ENCODE measurements at places on chromosomes 2 and 18.

DNA sequence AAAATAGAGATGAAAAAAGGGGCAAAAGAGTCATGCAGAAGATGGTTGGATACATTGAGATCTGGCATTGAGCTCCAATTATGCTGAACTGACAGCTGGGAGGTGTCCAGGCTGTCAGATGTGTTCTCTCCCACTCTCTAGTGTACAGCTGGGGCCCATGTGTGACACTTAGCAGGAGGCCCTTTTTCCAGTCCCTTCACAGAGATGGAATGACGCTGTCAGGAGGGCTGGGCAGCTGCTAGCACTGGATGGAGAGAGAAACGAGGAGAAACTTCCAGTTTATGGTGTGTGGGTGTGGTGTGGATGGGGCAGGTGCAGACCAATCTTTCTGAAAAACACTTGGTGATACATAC, 437.7 kb upstream of the HS6ST1 start:
- DNase-seq, result no peak

DNA sequence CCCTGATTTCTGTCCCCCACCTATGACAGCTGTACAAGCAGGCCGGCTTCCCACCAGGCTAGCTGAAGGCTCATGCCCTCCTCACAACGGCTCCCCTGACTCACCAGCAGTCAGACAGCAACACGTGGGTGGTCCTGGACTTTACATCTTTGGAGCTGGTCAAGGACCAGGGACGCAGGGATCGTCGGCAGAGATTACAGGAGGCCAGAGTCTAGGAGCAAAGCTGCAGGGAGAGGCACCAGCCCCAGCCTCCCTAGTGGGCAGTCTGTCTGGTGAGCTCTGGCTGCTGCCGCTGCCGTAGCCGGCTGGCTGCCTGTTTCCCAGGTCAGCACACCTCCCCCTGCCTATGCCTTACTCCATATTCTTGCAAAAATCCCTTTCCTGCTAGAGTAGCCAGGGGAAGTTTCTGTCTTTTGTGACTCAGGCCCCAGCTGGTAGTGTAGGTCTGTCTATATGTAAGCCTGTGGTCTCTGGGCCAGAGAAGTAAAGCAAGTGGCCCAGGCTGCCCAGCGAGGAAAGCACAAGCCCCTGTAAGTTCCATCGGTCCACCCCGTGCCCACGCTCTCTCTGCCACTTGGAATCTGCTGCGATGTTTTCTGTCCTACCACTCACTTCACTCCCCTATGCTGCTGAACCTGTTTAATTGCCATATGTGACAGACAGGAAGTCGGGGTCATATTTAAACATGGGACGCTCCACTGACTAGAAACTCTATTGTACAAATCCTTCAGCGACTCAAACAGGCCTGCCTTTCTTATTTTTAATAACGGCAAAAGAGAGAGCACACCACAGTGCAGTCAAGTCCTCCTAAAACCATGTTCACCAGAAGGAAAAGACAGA, 2.4 kb upstream of the ARHGEF4 start:
- no peak for DNase-seq

DNA sequence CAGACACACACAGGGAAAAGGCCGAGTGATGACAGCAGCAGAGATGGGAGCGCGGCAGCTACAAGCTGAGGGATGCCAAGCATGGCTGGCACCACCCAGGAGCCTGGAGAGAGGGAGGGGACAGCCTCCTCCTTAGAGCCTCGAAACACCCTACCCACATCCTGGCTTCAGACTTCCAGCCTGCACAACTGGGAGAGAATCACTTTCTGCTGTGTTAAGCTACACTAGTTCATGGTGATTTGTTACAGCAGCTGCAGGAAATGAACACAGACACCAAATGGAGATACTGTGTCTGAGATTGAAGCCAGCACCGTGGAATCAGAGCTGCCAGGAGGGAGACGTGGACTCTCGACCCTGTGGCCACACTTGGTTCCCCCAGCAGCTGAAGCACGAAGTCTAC, 27.5 kb upstream of the FOSL2 start:
- no peak for DNase-seq

DNA sequence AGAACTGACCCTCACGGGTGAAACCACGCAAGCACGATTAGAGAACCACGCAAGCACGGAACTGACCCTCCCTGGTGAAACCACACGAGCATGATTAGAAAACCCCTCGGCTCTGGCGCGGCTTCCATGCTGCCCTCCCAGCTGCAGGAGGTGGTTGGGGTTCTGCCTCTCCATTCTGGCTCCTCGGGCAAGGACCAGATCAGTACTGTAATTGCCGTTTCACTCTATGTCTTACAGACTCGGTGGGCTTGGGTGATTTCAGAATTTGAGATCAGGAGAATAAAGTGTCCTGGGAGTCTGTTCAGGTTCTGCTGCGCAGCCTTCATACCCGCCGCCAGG, 58.3 kb upstream of the KCNG2 start:
- DNase-seq, result no peak

DNA sequence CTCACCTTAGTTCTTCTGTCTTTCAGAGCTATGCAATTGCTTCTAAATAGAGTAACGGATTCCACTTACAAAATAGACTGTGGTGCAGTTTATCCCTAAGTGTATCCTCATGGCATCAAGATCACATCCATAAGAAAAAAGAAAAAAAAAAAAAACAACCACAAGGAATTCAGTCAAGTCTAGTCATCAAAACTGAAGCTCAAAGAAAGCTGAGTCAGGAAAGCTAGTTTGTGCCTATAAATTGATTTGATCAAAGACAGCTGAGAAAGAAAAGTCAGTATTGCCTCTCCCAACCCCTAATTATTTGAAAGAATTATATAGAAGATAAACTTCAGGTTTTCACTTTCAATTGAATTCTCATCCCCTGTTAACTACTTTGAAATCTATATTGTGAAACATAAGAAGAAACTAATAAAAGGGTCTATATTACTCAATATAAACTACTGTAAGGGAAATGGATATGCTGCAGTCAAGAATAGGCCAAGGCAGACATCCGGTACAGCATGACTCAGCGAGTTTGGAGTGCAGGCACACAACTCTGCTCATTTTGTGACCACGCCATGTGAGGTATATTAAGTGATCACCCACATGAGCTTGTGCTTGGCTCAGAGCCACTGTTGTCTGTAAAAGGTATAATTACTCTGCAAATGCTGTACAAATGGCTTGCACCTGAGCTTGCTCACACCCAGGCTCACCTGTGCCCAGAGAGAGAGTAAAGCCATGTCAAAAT, 568.1 kb upstream of the CRIM1 start:
- DNase-seq, result no peak

- no peak for DNase-seq
These were observed 1.4 kb downstream of the ELP2 start for GRCh38 chr18:36130883-36131653.

- DNase-seq, result no peak
These were observed 34.0 kb downstream of the CCDC195 start for GRCh38 chr2:224682134-224682533.

DNA sequence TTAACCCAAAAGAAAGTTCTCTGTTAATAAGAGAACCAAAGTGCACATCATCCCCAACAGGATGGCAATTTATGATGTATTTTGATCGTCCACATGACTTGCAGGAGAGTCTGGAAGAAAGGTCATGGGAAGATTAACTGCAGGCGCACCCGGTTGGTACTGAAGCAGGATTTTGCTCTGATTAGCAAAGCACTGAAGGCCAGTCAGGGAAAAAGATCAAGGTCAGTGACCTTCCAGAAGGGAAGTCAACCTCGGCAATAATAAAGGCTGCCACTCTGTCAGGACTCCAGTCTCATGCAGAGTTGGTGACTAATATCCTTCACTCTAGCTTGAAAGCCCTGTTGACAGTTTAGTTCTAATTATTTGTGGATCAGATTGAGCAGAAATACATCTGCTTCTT, 432.7 kb upstream of the RAB12 start:
- DNase-seq, result no peak

DNA sequence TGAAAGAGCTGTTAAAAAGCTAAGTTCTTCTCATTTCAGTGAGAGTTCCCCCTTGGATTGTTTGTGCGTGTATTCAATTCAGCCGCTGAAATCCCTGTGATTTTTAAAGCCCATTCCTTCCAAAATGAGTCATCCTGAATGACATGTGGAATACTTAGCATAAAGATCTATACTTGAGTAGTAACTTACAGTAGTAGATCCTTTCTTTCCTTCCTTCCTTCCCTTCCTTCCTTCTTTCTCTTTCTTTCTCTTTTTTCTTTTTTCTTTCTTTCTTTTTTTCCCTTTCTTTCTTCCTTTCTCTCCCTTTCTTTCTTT, 18.2 kb upstream of the SOX11 start:
- no peak for DNase-seq

DNA sequence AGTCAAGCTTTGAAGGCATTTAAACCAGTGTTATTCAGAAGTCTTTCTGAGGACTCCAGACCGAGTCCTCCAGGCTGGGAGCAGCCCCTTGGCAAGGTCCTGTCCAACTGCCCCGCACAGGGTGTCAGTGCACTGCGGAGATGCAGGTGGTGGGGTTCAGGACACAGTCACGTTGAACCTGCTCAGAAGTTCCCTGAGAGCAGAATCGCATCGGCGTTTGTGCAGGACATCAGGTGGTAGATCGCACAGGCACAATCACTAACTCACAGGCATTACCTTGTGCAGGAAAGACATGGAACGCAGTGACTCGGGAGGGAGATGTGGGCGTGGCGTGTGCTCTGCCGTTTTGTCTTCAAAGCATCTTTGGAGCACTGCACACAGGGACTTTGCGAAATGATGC, 10.4 kb downstream of the COPS9 start:
- DNase-seq, result no peak

GRCh38 chr18:60047556-60047955, 147.8 kb downstream of the PMAIP1 start:
- DNase-seq, result no peak

GRCh38 chr2:67982956-67983355, 79.8 kb downstream of the C1D start:
- DNase-seq, result no peak

DNA sequence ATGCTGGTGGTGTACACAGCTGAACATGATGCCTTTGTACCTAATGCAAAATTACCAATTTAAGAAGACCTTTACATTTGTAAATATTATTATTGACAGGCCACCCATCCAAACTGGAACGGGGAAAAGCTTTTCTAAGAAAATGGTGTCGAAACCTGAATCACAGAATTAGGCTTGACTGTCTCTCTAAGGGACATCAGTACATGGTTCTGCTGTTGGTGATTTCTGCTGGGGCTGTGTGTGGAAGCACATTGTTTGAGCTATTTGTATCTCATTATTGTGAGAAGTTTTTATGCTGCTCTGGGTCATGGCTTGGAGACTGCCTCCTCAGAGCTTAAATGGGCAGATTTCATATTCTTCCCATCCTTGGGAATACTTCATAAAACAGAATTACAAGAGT, 420.9 kb upstream of the POU3F3 start:
- DNase-seq, result no peak

DNA sequence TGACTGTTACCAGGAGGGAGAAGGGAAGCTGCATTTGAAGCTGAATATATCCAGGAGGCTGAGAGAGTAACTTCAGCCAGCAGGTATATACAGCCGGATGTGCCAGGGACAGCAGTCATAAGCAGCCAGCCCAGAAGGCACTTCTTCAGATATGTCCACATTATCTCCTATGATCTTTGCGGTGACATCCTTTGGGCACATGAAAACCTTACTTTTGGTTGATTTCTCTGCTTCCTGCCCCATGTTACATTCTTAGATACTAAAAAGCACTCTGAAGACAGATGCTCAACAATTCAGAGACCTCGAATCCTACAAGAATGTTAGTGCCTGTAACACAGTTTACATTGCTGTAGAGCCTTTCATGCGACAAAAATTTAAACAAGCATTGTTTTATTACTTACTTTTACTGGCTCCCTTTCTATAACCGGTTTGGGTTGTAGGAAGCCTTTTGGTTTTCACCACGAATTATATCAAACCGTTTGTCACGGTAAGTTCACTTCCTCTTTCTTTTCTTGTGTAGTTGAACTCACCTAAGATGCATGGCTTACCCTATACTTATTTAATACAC, 50.3 kb upstream of the TLK1 start:
- DNase-seq, result no peak

DNA sequence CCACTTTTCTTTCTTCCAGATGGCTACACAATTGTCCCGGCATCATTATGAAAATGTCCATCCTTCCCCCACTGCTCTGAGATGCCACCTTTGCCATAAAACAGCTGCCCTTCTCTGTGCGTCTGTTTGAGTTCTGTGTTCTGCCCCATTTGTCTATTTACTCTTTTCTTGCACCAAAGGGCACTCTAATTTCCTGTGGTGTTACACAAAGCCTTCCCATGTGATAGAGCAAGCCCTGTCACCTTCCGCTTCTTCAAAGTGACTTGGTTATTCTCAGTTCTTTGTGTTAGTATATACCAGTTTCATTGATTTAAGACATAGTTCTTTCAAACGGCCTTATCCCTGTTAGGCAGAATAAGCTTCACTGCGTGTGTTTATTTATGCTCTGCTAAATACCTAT, 84.1 kb downstream of the FBXO15 start:
- DNase-seq, result no peak

GRCh38 chr2:236941551-236941950, 144.1 kb upstream of the COPS8 start:
- no peak for DNase-seq

GRCh38 chr2:215901796-215902195, 111.6 kb downstream of the MREG start:
- DNase-seq, result no peak

- no peak for DNase-seq
These were observed 147.9 kb upstream of the TFPI start for GRCh38 chr2:187702157-187702556.

- DNase-seq, result no peak
These were observed 63.3 kb downstream of the RPIA start for GRCh38 chr2:88754585-88755320.

DNA sequence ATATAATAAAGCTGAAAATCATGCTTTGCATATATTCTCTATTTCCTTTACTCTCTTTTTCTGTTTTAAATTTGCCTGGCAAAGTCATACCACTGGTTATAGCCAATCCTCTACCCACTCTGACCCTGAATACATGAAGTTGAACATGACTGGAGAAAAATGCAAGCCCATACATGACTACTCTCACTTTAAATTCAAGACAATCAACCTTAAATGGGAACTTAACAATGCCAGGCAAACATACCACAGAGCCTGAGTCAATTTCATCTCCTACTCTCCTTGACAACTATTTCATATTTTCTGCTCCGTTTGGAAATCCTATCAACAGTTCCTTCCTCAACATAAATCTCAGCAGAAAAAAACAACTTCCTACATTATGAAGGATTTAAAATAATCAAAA, 22.6 kb downstream of the RAD51AP2 start:
- no peak for DNase-seq

DNA sequence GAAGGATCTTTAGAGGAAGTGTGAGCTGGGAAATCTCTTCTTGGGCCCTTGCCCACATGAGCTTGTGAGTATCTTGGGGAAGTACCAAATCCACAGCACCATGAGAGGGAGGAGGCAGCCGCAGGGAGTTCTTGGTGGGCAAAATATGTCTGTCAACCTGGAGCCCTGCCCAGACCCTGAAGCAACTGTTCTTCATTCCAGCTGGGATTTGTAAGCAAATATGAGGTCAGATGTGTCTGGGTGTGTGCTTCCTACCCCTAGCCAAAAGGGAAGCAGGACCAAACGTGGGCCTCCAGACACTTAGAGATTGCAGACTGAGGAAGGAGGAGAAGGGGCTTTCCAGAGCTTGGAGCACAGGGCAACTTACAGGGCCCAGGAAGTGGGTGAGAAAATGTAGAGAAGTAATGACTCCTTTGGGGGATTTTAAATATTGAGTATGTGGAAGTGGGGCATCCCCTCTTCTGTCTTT, 41.9 kb downstream of the TMEM247 start:
- peak; percentile 89 for DNase-seq
